ENCODE measurements at places on chromosomes 7 and 10. TPM values are rescaled to one million over a fixed set of nuclear protein-coding genes. Genes with fewer than 3 reads are reported as not detected.

DNA sequence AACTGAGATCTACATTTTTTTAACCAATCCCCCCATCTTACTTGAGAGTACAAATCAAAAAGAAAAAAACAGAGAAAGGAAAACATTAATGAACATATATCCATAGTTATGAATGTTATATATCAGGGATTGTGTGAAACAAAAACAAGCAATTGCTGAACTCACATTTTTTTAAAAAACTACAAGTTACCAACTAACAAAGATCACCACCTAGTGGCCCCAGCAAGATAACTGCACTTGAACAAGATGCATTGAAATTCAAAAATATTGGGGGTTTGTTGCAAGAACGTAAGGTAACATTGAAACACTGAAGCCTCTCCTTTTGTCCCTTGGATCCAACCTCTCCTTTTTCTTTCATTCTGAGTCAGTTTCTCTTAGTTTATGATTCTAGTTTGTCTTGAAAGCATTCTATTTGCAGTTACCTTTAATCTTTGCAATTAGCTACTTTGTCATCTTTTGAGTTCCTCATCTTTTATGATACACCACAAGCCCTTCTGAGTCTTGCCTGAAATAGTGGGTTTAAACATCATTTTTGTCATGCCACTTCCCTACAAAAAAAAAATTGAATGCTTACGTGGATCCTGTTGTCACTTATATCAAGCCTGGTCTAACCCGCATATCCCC, 87.3 kb upstream of the TES start:
- DNase-seq, result peak; percentile 1

DNA sequence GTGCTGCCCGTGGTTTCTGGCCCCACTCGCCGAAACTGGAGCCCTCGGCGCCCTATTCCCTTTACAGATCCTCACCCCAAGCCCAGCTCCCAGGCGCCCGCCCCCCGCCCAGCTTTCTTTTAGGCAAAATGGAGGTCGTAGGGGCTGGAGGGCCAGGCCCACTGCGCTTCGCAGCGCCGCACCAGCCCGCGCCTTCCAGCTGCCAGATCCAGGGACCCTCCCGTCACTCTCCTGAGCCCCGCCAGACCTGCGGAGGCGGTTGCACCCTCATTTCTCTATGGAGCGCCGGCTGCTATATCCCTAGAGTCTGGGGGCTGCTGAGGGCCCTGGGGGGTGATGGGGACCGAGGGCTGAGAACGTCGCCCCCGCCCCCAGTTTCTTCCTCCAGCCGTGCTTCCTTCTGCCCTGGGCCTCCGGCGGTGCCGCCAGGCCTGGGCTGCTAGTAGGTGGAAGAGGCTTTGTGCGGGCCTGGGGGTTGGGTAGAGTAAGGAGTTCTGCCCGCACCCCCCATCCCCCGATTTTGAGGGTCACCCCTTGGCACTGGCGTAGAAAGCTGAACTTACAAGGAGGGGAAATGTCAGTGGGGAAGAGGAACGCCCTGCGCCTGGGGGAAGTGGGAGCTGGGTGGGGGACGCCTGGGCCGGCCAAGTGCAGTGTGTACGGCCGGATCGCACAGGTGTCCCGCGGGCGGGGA, 1.0 kb downstream of the GNB2 start:
- DNase-seq, result no peak

DNA sequence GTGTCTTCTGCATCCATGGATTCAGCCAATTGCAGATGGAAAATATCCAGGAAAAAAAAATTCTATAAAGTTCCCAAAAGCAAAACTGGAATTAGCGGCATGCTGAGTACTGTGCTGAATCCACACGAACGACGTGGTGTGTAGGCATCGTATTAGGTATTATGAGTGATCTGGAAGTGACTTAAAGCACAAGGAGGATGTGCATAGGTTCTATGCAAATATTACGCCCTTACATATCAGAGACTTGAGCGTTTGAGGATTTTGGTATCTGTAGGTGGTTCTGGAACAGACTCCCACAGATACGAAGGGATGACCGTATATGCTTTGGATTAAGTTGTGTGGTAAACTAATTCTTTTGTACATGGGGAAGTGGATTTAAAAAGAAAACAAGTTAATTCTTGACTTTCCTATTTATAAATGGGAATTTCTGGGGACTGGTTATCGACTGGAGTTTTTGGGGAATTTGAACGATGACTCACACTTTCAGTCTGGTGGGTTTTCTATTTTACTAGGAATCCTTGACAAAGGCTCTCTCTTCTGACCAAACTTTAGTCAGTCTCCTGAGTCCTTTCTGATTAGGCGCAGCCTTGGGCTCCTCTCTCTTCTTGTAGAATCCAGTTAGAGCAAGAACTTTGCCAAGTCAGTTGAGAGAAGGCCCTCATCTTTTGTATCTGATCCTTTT, 5.4 kb upstream of the NUB1 start:
- no peak for DNase-seq

CROT gene
- total RNA-seq, result 21.8 TPM

- no peak for DNase-seq
Measured at GRCh38 chr10:1989090-1989489, 251.8 kb upstream of the ADARB2 start.

- peak; percentile 10 for DNase-seq
Measured at GRCh38 chr10:121332829-121333765, 265.1 kb downstream of the FGFR2 start.

- no peak for DNase-seq
Measured at GRCh38 chr10:67257427-67258144, 331.8 kb downstream of the LRRTM3 start.

DNA sequence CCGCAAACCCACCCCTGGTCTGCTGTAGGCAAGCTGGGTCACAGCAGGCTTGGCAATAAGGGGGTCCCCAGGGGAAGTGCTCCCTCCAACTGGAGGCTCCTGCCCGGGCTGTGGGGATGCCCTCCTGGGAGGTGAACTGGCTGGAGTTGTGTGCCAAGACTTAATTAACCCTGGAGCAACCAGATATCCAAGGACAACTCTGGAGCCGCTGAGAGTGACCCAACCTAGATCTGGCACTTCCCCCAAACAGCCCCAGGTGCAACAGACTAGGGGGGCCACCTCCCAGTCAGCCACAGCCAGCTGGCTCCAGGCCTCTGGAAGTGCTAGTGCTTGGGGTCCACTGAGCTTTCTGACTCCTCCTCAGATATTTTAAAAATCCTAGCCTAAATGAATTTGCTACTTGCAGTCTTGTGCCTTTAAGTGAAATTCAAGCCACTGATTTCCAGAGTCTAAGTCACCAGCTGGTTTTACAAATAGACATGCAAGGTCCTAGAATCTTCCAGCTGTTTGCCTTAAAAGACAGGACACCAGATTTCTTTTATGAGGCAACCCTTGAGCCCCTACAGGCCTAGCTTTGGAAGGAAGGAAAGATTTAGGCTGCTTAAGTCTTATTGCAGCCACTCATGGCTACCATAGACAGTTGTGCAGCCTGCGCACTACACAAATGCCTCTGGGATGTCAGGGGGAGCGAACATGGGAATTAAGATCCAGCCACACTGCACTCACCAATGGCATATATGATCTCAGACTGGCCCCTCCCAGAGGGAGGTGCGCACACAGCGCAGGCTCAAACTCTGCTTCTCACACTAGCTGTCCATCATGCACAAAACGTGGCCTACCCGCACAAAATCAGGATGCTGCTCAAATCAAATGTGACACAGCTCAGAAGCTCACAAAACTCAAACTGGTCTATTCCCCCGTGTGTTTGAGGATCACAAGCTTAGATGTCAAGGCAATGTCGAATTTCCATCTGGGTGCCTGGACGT, 42.6 kb upstream of the MYL10 start:
- no peak for DNase-seq

SPDYE8 gene
- 0.10 TPM for total RNA-seq

CELF2 gene
- total RNA-seq, result 29.3 TPM

- no peak for DNase-seq
Measured at GRCh38 chr7:16587790-16588189, 57.8 kb downstream of the ANKMY2 start.

GRCh38 chr7:47386273-47386835, 195.6 kb downstream of the TNS3 start:
- DNase-seq, result no peak

SCIN gene
- 0.99 TPM for total RNA-seq

Data from skin of body (tissue), 3 donors.